ENCODE measurements at places on chromosomes 3 and 15.

DNA sequence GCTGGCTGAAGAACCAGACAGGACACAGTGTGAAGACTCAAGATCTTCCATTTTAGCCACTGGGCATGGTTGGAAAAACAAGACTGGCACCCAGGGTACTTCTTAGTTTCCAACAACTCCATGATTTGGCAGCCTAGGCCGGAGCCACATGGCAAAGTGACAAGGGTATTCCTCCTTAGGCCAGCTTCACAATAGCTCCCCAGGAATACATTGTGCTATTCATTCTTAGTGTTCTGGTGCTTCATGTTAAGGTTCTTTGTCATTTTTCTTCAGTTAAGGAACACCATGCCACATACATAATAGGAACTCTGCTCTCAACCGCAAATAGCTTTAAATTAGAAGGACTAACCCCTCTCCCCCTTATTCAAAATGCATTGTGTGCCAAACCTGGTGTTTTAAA is 8.0 kb upstream of the FILIP1L start:
- no peak for DNase-seq

DNA sequence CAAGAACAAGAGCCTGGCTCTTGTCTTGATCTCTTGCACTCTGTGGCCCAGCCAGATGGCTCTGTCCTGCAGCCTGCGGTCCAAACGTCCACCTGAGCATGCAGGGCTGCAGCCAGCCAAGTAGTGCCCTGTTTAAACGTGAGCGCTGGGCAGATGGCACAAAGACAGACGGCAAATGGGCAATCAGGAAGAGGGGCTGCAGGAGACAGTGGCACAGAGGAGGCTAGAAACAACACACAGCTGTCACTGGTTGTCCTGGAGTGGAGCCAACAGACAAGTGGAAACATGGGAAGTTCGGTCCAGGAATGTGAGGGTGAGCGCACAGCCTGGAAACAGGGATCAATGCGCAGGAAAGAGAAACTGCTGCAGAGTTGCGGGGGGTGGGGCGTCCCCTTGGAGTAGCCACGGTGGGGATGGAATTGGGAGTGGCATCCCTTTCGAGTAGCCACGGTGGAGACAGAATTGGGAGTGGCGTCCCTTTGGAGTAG is 10.7 kb upstream of the ZXDC start:
- DNase-seq: no peak

DNA sequence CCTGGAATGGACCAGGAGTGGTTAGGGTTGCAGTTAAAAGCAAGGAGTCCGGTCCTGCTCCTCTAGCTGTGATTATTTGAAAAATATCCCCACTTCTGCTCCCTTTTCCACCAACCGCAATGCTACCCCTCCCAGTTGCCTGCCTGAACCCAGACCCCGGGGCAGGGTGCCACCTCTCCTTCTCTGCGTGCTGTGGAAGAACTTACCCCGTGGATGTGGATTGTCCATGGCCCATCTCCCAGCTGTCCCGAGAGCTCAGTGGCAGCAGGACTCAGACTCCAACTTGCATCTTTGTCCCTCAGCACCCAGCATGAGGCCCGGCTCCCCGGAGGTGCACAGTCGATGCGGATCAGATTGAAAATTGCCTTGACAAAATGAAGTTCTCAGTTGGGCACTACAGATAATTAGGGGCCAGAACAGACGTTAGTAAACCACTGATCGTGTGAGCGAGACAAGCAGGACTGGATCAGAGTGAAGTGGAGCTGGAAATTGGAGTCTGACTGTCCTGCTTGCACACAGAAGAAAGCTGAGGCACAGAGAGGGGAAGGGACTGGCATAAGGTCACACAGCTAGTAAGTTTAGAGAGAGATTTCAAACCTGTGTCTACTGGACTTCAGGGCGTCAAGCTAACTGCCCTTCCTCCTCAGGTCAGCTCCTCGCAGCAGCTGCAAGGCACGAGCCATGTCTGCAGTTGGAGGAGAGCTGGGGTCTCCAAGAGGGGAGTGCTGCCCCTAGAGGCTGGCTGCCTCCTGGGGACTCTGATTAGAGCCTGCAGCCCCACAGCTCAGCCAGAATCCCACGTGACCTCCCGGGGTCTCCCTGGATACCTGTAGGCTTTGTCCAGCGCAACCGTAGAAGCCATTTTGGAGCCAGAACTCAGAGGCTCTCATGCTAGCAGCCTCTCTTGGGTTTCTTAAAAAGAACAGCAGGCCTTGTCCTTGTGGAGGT is 14.7 kb downstream of the SLC6A1 start:
- DNase-seq: no peak

DNA sequence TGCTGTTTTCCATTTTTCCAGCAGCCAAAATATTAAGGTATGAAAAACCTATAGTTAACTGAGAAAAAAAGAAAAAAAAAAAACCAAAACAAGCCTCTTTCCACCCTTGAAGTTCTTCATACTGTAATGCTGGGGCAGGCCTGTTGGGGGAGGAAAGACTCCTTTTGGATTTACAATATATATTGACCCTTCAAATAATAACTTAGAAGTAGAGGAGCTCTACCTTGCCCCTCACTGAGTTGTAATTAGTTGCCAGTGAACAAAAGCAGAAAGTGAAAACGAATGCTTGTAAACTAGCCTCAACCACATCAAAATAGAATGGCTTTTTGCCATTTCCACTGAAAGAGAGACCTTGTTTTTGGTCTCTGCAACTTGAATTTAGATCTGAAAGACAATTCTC is 326.6 kb downstream of the NR2F2 start:
- no peak for DNase-seq

GRCh38 chr3:53885239-53885638 is 3.3 kb upstream of the ACTR8 start:
- peak; percentile 66 for DNase-seq

DNA sequence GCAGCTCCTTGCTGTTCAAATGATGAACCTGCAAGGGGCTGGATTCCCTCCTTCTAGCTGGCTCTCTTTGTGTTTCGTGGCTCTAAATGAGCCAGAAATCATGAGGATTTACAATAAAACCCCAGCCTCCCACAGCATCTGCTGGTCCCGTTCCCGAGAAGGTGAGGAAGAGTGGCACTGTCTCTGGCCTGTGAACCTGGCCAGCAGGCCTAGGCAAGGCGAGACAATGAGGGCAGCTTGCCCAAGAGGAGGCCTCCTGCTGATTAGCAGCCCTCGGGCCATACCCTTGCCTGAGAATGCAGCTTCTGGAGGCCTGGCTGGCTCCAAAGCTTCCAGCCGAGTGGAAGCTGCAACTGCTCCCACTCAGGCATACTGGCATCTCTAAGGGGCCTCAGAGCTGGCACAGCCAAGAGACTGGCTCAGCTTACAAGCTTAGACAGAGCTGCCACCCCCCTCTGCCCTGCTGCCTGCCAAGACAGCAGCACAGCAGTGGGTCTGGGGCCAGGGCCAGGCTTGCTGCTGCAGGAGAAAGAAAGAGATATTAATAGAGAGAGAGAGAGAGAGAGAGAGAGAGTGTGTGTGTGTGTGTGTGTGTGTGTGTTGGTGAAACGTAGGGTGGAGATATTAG is 76.5 kb downstream of the HMG20A start:
- no peak for DNase-seq

- DNase-seq: no peak
These were observed 81.7 kb downstream of the MSL2 start for GRCh38 chr3:136114421-136114820.

Measured in suppressor macrophage treated with lipopolysaccharide for 4 hours (primary cell).